ENCODE measurements at places on chromosomes 4 and X.

DNA sequence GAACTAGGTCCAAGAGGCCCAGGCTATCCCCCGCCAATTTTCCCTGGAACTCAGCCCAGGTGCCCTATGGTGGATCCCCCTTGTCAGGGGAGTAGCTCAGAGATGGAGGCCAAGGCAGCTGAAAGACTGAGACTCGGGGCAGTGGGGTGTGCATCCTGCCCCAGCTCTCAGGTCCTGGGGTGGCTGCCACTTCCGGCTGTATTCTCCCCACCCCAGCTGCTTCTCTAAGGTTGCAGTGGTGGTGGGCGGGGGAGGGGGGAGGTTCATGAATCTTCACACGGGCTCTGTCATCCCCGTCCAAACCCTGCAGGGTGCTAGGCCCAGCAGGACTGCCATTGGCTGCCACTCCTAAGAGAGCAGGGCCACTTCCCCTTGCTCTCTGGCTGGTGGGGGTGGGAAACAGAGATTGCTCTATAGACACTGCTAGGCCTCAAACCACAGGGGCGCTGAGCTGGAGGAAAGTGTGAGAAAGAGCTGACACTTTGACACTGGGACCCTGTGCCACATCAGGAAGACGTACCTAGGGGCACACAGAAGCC is 1.5 kb downstream of the SASH3 start:
- DNase-seq: no peak

GRCh38 chr4:39085891-39086290 is 23.9 kb downstream of the KLHL5 start:
- DNase-seq: no peak

- no peak for DNase-seq
These were observed 434.9 kb upstream of the GALNTL6 start for GRCh38 chr4:171378323-171378722.

- DNase-seq: peak; percentile 73
These were observed 21.0 kb downstream of the MSN start for GRCh38 chrX:65688403-65688871.

- DNase-seq: peak; percentile 14
These were observed 108.3 kb upstream of the MID1IP1 start for GRCh38 chrX:38692961-38693360.

GRCh38 chr4:6747294-6748051 is 31.5 kb downstream of the BLOC1S4 start:
- DNase-seq: no peak

- DNase-seq: peak; percentile 4
These were observed 36.4 kb upstream of the CT47C1 start for GRCh38 chrX:119036107-119037029.

- DNase-seq: no peak
These were observed 4.4 kb downstream of the TASL start for GRCh38 chrX:30573125-30573524.

Data from cardiac fibroblast (primary cell).